Activated T-cell treated with anti-CD3 and anti-CD28 coated beads, Interleukin-2, amount 50 U/mL, for 72 hours (primary cell): ENCODE measurements at places on chromosomes 6 and 20. TPM values are rescaled to one million over a fixed set of nuclear protein-coding genes. Genes with fewer than 3 reads are reported as not detected.
A peak's percentile ranks its signal among the peaks of the same experiment; 100 is the strongest.

DNA sequence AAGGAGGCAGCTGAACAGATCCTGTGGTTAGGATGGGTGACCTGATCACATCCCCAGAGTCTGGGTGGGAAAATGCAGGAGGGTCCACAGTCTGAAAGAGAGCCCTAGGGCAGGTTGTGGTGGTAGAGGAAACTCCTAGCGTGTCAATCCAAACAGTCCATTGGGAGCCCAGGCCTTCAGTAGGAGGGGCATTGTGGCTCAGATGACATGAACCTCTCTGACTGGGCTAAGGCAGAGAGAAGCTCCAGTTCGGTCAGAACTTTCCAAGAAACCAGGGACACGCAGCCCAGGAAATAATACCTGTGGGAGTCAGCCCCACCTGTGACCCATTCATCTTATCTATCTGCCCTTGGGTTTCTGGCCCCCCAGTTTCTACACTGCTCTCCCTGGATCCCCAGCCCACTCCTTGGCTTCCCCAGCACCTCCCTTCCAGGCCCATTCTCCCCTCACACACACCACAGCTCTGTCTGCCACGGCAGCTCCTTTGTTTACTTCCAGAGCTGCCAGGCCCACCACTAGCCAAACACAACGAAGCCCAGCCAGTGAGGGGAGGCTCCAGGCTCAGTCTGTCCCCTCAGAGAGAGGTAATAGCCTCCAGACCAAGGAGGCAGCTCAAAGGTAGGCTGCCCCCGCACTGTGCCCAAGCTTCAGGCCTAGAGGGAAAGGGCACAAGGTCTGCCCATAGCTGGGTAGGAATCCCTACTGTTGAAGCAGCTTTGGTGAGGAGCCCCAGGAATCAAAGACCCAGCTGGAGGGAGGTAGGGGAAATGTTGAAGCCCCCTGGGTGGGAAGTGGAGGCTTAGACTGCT, 6.2 kb downstream of the GDF5 start:
- DNase-seq, result no peak

DNA sequence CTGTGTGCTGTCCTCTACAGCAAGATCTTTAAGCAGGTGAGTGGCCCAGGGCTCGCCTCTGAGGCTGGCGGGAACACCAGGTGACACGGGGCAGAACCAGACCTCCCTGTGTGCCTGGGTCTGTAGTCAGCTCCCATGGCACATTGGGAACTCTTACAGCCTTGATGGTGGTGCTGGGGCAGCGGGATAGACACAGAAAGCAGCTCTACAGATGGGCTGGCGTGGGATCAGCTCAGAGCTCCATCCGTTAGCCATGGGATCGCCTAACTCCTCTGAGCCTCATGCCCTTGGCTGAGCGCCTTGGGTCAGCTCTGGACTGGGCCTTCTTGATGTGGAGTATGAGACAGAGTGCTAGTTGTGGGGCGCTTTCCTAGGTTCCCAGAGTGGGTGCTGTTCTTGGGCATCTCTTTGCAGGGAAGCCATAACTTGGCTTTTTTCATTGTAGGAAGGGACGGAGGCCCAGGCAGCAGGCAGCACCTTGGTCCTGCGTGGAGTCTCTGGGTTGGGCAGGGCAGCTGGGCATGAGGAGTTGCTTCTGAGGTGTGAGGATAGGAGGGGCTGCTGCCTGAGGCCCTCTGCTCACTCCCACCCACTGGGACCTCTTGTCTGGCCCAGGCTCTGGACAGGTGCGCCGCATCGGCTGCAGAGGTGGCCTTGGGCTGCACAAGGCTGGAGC, 51.3 kb downstream of the EFCAB8 start:
- no peak for DNase-seq

DNA sequence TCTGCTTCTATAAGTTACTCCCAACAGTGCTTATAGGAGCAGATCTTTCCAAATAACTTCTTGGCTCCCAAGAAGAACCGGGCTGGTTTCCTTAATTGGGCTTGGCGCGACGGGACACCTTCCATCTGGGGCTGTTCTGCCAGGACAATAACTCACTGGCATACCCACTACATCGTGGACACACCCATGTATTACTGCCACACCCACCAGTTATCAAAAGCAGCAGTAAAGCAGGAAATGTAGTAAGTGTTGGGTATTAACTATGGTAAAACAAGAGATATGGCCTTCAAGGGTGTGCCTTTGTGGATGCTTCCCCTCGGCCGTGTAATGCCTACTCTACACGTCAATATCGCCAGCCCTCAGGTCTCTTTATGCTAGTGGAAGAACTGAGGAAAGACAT, 24.7 kb downstream of the CNKSR3 start:
- no peak for DNase-seq

SAMD5 gene
- total RNA-seq, result 0.05 TPM

GRCh38 chr6:93419304-93420162, at the start of gene EPHA7:
TSS of gene EPHA7 (minus strand) at chr6:93419559. CDS start at chr6:93419341, 218 bp downstream.
- peak; percentile 57 for DNase-seq

PI3 gene
- total RNA-seq, result not detected

WFDC12 gene
- not detected for total RNA-seq

IL17A gene
- 0.22 TPM for total RNA-seq

- DNase-seq, result no peak
Observed at GRCh38 chr6:95777338-95777737, 200.0 kb downstream of the MANEA start.

CCN5 gene
- total RNA-seq, result not detected

DNA sequence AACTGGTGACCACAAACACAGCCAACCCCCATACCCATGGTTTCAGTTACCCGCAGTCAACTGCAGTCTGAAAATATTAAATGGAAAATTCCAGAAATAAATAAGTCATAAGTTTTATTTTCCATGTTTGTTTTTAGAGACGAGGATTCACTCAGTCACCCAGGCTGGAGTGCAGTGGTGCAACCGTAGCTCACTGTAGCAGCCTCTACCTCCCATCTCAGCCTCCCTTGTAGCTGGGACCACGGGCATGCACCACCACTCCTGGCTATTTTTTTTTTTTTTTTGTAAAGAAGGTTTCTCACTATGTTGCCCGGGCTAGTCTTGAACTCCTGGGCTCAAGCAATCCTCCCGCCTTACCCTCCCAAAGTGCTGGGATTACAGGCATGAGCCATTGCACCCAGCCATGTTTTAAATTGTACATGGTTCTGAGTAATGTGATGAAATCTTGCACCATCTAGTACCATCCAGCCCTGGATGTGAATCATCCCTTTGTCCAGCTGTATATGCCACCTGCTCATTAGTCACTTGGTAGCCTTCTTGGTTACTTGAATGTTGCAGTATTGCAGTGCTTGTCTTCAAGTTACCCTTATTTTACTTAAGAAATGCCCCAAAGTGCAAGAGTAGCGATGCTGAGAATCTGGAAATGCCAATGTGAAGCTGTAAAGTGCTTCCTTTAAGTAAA, 14.5 kb downstream of the CSNK2A1 start:
- DNase-seq, result peak; percentile 24

DNA sequence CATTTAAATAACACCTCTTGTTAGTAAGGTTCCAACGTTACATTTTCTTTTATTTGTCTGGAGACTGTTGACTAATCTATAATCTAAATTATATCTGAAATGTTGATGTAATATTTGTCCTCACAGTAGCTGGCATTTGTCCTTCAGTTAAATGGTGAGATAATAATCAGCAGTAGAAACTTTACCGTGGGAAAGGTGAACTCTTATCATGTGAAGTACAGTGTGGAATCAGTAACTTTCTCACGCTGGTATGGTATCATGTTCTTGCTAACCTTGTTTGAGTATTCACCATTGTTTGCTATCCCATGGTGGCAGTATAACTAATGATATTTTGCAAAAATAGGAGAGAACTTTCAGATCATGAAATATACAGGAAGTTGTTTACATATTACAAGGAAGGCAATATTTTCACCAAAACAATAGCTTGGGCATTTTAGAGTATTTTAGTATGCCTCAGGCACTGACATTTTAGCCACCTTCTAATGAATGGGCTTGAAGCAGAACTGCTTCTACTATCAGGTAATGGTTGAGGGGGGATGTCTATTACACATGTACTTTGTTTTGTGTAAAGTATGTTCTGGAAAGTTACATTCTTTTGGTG, 4.8 kb downstream of the GMNN start:
- DNase-seq, result no peak

FLOT1 gene
- 319 TPM for total RNA-seq

DNA sequence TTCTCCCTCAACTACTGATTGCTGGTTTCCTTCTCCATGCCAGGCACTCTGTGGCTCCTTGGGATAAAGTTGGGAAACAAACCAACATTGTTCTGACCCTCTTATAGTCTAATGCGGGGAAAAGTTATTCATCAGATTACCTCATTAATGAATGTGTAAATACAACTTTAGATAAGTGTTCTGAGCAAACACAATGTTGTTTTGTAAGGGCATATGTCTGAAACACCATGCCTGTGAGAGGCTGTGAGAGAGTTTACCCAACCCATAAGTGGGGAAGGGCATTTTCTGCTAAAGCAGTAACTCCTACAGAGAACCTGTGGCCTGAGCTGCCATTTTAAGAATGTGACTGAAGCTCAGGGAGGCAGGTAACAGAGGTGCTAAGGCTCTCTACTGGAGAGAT, 283.5 kb downstream of the KHDC1L start:
- no peak for DNase-seq

BTN1A1 gene
- not detected for total RNA-seq

DNA sequence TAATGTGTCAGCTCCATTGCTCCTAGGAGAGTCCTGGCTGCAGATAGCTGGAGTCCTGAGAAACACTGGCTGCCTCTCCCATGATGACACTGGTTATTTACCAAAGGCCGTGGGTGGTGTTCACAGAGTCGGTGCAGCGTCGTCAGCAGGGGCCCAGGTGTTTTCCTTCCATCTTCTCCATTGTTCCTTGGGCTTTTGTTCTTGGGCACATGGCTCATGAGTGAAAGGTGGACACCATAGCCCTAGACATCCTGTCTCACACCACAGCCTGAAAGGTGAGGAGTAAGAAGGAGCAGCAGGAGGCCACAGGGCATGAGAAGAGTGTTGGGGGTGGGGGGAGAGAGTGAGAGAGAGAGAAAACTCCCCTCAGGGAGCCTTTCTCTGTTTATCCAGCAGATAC, 9.1 kb downstream of the CST5 start:
- no peak for DNase-seq

GRCh38 chr6:26311012-26311384, 54.0 kb upstream of the BTN3A2 start:
- peak; percentile 40 for DNase-seq

GRCh38 chr6:1778686-1779235, 169.0 kb downstream of the FOXC1 start:
- DNase-seq, result no peak

DNA sequence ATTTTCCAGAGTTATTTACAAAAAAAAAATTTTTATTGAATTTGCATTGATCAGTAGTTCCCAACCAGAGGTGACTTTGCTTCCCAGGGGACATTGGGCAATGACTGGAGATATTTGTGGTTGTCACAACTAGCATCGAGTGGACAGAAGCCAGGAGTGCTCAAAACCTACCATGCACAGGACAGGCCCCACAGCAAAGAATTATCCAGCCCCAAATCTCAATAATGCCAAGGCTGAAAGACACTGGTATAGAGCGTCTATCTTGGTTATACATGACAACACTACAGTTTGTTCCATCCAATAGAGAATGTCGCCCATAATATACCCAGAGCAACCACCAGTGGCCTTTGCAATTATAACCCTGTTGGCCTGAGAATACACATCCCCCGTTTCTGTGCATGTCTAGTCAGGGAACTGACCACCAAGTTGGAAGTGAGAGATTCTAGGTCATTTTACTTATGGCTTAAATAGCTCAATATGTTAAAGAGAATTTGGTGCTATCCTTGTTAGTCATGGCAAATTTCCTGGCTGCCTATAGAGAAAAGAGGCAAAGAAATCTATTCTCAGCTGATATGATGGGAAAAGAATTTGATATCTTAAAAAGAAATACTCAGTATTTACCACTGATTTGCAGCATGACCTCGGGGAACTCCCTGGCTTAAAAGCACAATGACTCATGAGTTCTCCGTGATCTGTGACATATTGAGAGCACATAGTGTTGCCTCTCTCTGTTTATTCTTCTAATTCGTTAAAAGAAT, 76.0 kb upstream of the ADTRP start:
- DNase-seq, result no peak

GRCh38 chr6:109799664-109800063, 108.6 kb downstream of the FIG4 start:
- no peak for DNase-seq

DNA sequence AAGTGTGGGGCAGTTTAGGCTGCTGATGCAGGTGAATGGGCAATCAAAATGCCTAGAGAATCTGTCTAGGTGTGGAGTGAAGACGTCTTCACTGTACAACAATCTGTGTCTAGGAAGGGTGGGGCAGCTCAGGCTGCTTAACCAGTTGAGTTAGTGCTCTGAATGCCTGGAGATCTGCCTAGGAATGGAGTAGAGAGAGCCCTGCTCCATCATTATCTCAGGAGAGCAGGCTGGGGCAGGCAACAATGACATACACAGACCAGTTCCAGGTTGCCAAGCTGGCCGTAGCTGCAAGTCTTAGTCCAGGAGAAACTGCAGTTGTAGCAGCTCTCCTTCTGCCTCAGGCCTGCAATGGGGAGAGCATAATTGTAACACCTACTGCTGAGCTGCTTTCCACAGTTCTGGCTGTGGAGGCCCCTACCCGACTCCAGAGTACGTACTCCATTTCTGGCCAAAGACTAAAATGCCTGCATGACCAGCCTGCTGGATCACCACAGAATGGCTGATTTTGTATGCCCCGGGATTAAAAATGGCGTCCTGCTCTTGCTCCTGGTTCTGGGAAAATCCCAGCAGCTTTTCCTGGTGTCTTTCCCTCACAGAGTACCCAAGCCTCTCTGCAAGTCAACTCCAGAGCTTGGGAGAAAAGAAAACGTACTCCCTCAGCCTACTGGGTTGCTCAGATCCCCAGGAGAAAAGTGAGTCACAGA, 545.4 kb downstream of the ADGRB3 start:
- DNase-seq, result no peak

DNA sequence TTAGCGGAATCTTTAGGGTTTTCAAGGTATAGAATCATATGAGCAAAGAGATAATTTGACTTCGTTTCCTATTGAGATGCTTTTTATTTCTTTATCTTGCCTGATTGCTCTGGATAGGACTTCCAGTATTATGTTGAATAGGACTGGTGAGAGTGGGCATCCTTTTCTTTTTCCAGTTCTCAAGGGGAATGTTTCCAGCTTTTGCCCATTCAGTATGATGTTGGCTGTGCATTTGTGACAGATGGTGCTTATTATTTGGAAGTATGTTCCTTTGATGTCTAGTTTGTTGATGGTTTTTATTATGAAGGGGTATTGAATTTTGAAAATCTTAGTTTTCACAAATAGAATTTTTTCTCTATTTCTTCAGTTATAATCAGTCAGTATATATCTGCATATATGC, 656.6 kb upstream of the MAP3K7 start:
- DNase-seq, result no peak

MAP1LC3A gene
- 3.7 TPM for total RNA-seq
